ENCODE measurements at places on chromosomes 11 and 22.

- no peak for DNase-seq
These were observed 8.8 kb downstream of the ZBED4 start for GRCh38 chr22:49862496-49862776.

- no peak for DNase-seq
These were observed 12.3 kb upstream of the TSKU start for GRCh38 chr11:76770642-76771445.

DNA sequence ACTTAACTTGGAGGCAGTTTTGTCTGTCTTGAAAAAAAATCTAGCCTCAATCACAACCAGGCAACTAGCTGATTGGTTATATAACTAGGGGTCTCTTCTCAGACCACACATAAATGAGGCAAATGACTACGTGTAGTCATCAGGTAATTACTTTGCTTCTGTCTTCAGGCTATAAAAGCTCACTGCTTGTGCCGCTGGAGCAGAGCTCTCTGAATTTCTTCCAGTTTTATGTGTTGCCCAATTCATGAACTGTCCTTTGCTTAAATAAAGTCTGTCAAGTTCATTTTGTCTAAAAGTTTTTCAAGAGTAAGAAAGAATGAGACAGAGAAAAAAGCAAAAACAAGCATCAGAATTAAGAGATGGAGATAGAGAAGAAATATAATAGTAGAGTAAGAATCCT is 93.4 kb downstream of the MUC15 start:
- DNase-seq: no peak

DNA sequence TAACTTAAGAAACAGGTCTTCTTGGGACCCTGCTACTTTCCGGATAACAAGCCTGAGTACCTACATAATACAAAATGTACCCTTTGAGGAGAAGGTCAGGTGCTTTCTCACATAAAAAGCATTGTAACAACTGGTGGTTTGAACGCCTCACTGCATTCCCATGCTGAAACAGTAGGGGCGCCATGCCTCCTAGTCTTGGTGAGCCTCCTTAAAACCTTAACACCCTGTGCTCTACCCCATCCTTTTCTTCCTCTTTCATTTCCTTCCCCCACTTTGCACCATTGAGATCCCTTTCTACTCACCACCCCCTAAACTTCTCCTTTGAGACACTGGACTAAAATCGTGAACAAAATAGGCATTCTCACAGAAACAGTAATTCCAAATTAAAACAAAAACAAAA is 729.3 kb downstream of the NTM start:
- DNase-seq: peak; percentile 83

- DNase-seq: no peak
These were observed 59.9 kb upstream of the SHISAL1 start for GRCh38 chr22:44372611-44373010.

GRCh38 chr11:85094795-85095194 is 532.3 kb downstream of the DLG2 start:
- no peak for DNase-seq

DNA sequence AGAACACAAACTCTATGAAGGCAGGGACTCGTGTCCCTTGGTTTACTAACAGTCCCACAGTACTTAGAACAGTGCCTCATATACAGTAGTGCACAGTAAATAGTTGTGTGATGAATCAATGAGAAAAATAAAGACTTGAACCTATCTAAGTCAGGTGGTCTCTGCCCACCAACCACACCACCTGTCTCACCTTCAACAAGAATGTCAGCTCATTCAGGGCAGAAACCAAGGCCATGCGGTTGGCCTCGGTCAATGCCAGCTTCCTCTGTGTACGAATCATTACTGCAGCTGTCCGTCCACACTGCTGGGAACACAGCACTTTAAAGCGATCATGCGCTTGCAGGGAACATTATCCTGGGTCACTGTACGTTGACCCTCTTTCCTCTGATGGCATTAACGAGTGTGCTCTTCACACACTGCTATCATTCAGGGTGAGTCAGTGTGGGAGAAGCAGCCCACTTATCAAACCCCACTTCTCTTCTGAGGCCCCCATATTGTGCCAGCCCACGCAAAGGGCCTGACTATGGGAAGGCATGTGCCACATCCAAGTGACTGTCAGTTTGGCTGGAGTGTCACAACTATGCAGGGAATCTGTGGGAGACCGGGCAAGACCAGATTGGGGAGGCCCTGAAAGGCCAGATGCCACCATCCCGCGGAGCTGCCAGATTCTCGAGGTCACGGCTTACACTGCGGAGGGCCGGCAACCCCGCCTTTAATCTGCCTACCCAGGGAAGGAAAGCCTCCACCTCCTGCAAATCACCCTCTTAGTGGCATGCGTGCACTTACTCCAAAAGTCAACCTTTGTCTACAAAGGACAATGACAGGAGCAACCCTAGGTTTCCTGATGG is 36.1 kb downstream of the LARGE1 start:
- no peak for DNase-seq

DNA sequence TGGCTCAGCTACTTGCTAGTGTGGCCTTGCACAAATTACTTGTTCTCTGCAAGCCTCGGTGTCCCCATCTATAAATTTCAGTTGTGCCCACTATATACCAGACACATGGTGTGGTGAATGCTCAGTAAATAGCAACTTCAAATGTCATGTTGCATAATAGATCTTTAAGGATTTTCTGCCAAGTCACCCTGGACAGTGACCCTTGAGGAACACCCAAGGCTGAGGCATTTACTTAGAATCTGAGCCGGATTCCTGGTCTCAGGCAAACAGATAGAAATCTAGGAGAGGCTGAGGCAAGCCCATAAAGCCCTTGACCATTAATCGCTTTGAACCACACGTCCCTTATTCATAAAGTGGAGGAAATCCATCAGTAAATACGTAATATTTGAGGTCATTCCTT is 9.7 kb downstream of the TEAD1 start:
- no peak for DNase-seq

- no peak for DNase-seq
These were observed 193.4 kb upstream of the BLID start for GRCh38 chr11:122309262-122309925.

DNA sequence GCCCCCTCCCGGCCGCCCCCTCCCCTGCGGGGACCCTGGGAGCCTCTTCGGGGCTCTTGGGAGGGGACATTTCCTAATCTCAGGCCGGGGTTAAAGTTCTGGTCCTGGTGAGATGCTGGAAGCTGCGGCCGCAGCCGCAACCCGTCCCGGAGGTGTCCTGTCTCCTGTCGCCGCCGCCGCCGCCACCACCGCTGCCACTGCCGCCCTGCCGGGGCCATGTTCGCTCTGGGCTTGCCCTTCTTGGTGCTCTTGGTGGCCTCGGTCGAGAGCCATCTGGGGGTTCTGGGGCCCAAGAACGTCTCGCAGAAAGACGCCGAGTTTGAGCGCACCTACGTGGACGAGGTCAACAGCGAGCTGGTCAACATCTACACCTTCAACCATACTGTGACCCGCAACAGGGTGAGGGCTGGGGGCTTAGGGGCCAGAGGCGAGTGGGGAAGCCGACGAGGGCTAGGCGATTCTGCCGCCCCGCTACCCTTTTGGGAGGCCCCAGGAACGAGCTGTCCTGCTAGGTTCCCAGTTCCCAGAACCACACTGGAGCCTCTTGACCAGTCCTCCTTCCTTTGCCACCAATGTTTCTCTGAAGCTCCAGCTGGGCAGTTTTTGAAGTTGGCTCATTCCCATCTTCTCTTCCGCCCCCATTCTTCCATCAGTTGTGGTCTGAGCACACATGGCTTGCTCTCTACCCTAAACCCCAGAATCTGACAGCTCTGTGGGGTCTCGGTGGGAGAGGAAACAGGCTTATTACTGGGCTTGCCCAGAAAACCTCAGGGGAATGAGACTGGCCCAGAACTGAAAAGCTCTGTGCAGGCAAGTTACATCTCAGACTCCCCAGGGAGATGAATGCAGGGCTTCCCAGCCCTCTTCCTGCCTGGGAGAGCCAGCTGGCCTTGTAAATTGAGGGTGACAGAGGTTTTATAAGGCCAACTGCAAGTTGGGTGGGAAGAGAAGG is 781 bp downstream of the SIDT2 start:
- DNase-seq: no peak

GRCh38 chr11:8905528-8906165 is 5.3 kb upstream of the AKIP1 start:
- no peak for DNase-seq

DNA sequence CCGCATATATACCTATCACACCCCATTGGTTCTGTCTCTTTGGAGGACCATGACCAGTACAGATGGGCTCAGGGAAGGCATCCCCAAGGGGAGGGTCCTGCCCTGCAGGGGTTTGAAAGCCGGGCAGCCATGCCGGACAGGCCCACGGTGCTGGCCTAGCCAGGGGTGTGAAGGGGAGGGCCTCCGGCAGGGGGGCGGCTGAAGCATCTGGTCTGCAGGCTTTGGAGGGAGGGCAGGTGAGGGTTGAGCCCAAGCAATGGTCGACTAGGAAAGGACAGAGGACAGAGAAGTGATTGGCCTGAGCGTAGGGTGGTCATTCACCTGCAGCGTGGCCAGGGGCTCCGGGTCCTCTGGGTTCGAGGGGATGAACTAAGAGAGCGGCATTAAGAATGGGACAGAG is 11.2 kb upstream of the CTSD start:
- no peak for DNase-seq

DNA sequence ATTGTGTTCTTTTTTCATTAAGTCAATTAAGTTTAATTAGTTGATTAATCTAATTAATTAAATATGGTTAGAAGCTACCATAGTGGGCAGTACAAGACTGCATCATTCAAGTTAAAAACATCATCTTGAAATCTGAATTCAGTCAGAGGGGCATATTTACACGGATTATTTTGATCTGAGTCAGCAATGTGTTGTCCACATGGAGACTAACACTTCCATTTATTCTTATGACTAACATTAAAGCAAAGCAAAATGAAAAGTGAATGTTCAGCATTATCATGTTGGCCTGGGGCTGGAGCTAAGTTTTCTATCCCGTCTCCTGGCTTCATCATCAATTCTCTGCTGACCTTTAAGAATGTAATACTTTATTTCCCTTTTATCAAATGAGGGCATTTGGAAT is 17.3 kb downstream of the FLI1 start:
- no peak for DNase-seq

GRCh38 chr11:120781486-120782120 is 242.3 kb upstream of the TBCEL start:
- no peak for DNase-seq

- no peak for DNase-seq
These were observed 111.6 kb upstream of the CD82 start for GRCh38 chr11:44453871-44454270.

- DNase-seq: no peak
These were observed 70.2 kb downstream of the MED15 start for GRCh38 chr22:20577549-20577975.

DNA sequence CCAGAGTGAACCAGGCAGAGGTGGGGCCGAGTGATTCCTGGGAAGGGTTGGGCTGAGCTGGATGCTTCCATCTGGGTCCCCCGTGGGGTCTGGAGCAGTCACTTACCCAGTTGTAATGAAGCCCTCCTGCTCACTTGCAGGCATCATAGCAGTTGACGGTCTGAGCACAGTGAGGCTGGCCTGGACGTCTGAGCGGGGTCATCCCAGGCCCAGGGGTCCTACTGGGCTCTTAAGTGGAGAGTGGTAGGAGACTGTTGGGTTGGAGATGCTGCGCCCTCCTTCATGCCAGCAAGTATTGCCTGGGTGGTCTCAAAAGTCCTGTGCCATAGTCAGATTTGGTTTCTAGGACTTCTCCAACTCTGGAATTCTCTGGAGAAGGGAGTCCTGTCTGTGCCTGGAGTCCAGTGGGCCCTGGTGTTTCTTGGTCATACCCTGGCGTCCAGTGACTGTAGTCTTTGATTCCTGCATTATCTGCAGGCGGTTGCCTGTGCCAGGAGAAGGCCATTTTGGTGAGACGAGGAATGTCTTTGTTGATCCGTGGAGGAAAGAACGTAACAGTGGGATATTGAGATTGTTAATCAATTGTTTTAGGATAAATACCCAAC is 82.3 kb downstream of the TBC1D22A start:
- no peak for DNase-seq

DNA sequence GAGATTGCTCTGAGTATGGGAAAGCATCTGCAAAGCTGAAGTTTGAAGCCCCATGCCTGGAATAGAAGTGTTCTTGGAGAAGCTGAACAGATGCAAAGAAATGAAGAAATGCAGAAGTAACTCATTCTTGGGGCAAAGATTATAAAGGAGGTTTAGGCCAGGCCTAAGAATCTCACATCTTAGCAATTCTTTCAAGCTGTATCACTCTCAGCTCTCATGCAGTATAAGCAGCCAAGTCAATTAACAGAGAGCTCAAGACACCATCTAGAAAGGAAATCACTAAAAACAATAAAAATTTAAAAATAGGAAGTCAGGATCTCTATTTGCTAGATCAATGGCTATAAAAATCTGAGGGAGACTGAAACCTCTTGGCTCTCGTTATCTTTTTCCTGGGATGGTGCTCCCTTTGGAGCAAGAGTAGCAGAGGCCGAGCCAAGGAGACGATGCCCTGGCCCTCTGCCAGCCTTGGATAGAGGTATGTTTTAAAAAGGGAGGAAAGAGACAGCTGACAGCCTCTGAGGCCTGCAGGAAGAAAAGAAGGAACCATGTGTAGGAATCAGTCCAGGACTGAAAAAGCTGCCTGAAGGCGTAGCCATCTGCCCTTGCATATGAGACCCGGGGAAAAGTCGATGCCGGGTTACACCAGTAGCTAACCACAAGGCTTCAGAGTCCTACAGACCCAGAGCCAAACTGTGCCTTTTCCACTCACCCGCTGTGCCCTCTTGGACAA is 229.8 kb downstream of the BLID start:
- DNase-seq: no peak

DNA sequence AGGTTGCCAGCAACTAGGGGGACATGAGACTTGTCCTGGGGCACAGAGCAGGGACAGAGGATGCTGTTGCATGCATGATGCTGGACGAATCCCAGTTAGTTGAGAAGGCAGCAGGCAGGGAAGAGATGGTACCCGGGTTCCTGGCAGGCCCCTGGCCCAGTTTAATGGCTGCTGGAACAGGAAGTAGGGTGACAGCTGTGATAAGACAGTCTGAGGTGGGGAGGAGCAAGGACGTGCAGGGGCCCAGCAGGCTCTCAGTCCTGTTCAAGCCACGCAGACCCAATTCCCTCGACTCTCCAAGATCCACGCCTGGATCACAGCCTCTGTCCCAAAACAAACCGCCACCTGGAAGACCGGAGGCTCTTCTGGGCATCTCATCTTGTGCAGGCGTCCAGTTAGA is 32.0 kb downstream of the LRRC10B start:
- no peak for DNase-seq

GRCh38 chr11:110190885-110191284 is 97.7 kb downstream of the ZC3H12C start:
- no peak for DNase-seq
